DMS 273 treated with DMSO at 0.1 percent for 48 hours (cell line): ENCODE measurements at places on chromosomes 4 and X.

DNA sequence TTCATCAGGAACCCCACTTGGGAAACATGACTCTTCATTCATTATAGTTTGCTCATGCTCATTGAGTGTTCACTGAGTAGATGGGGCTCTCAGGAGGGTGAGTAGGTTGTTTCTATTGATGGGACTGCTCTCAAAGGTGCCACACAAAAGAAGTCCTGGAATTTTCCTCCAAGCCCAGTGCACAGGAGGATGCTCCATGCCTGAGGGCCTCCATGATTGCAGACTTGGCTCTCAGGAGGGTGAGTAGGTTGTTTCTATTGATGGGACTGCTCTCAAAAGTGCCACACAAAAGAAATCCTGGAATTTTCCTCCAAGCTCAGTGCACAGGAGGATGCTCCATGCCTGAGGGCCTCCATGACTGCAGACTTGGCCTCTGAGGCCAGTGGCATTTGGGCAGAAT is 108.5 kb downstream of the ZNF674 start:
- no peak for DNase-seq

DNA sequence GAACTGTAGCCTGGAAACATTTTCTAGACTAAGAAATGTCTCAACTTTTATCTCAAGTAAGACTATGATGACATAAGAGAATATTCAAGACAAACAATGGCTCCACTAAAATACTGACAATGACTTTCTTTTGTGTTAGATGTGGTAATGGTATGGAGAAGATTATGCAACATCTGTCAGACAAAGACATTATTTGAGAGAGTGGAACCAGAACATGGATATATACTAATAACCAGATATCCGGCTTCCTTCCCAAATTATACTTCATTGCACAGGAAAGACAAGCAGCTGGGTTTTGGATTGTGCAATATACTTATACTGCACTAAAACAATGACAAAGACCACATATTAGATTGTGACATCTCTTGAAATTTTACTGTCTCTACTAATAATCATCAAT is 290.8 kb upstream of the GIMD1 start:
- DNase-seq = no peak

- no peak for DNase-seq
These were observed 93.8 kb downstream of the SLC2A9 start for GRCh38 chr4:9927341-9928007.

- DNase-seq = no peak
These were observed 7.0 kb upstream of the ADGRA3 start for GRCh38 chr4:22522706-22523501.

DNA sequence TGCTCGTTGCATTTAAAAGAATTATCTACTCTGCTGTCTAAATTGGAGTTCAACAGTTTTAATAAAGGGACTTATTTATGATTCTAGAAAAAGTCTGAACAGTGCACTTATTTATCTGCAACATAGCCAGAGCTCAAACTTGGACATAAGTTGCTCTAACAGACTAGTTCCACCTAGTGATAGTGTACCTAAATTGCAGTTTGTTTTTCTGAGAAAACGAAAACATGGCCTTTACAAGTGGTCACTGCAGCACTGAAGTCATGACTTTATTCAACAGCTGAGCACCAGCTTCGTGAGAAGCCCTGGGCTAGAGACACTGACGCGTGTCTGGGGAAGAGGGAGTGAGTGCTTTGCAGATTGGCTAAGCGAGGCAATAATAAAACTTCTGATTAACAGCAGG is 77.3 kb upstream of the IGSF1 start:
- no peak for DNase-seq
